HuH-7.5 (cell line): ENCODE measurements at places on chromosomes 5 and 9.

GRCh38 chr5:61386045-61386800, 54.2 kb downstream of the ZSWIM6 start:
- DNase-seq, result no peak

- DNase-seq, result no peak
Observed at GRCh38 chr5:159178978-159179377, 30.4 kb downstream of the RNF145 start.

DNA sequence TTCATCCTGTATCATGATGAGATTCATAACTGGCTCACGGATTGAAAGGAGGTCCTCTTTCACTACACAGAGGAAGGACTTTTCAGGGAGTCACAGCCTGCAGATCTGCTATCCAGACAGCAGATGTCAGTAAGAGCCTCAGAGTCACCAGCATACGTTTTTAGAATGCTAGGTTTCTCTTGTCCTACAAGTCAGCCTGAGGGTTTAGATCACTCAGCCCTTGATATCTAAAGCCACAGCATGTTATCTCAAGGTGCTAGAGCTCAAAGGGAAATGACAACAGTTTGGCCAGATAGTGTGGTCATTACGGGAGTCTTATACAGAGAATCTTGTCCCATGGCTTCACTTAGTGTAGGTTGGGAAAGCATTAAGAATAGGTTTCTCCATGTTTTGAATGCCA, 30.9 kb upstream of the SLC46A2 start:
- DNase-seq, result peak; percentile 19

GRCh38 chr9:136693490-136694162, 6.4 kb upstream of the AGPAT2 start:
- peak; percentile 98 for DNase-seq

DNA sequence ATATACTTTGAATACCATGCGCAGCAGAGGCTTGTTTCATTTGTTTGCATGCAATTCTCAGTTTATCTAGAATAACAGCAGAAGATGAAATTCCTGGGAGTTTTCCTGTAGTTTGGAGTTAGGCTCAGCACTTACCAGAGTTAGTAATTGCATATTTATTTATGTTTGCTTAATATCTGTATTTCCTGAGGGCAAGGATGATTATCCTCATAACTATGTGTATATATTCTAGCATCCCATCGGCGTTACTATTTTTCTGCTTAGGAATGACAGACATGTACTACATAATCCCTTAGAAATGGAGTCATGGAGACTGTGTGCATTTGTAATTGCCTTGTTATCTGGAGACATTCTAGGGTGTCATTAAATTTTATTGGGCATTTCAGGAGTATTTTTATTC, 1184.8 kb downstream of the DTWD2 start:
- no peak for DNase-seq

GRCh38 chr5:17067657-17068392, 131.7 kb upstream of the MYO10 start:
- no peak for DNase-seq

DNA sequence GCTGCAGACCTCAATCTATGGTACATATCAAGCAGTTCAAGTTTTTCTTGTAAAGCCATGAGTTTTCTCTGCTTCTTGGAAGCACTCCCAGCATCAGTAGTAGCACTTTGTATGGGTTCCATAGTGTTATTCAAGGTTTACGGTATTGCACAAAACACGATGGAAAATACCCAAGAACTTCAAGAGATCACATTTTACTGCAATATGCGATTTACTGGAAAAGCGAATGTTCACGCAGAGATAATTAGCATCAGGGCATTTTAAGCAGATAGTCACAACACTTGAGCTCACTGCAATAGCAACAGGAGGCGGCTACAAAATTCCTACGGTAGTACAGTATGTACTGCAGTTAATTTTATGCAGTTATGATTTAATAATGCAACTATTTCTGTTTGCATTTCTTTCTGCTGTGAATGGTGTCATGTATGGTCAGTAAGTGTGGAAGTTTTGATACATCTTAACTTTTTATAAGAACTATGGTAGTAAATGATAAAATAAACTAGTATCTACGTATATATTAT, 200.8 kb downstream of the SMARCA2 start:
- no peak for DNase-seq

- no peak for DNase-seq
Observed at GRCh38 chr5:137392261-137392660, 106.9 kb downstream of the SPOCK1 start.

DNA sequence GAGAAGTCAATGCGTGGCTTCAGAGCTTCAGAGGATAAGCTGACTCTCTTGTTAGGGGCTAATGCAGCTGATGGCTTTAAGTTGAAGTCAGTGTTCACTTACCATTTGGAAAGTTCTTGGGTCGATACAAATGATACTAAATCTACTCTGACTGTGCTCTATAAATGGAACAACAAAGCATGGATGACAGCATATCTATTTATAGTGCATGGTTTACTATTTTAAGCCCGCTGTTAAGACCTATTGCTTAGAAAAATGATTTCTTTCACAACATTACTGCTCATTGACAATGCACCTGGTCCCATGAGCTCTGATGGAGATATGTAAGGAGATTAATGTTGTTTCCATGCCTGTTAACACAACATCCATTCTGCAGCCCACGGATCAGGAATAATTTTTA, 435.7 kb downstream of the MAT2B start:
- DNase-seq, result no peak

DNA sequence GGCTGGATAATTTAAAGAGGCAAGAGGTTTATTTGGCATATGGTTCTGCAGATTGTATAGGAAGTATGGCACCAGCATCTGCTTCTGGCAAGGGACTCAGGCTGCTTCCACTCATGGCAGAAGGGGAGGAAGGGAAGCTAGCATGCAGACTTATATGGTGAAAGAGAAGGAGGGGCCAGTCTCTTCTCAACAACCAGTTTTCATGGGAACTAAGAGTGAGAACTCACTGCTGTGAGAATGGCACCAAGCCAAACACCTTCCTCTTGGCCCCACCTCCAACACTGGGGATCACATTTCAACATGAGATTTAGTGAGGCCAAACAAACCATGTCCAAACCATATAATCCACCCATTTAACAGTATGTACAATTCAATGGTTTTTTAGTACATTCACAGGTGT, 113.3 kb upstream of the SHB start:
- no peak for DNase-seq

DNA sequence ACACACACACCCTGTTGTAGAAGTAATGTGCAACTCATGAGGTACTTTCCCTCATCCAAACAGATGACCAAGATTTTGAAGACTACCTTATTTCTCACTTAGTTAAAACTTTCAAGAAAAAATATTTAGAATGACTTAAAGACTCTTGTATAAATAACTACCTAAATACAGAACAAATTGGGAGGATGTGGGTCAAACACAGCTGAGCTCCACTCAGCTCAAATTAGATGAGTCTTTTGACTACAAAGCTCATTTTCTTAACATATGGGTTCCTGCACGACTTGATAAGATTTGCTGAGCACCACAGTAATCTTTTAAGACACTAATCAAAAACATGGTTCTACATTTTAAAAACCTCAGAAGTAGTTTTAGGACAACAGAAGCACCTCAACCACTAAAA, 8.9 kb downstream of the MTX3 start:
- no peak for DNase-seq

DNA sequence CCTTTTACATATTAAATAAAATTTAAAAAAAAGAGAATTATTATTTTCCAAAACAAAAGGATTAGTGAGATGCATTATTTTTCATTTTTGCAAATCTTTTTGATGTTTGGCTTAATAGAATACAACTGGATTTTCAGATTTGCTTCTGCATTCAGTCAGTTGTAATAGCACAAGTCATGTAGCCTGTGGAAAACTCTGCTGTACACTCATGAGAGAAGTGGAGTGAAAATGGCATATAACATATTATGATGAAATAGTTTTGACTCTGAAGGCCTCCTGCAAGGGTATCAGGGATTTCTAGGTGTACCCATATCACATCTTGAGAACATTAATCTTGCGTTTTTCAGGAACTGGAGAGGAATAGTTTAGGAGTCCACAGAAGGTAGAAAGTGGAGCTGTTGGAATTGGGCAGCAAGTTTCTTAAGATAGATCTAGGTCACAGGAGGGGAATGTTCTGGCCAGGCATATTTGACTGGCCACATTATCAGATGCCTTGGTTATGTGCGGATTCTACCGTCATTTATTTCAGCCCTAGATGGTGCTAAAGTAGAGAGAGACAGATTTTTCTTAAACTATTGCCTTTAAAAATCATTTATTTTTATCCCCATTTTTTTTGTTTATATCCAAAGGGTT, 16.4 kb downstream of the LNPEP start:
- DNase-seq, result no peak

DNA sequence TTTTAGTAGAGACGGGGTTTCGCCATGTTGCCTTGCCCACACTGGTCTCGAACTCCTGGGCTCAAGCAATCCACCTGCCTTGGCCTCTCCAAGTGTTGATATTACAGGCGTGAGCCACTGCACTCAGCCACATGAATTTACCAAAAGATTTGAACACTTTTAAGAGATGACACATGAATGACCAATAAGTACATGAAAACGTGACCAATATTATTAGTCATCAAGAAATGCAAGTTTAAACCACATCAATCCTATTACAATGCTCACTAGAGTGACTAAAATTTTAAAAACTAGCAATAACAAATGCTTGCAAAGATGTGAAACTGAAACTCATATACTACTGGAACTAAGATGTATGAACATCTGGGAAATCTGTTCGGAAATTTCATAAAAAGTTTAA, 54.3 kb downstream of the NR6A1 start:
- no peak for DNase-seq

DNA sequence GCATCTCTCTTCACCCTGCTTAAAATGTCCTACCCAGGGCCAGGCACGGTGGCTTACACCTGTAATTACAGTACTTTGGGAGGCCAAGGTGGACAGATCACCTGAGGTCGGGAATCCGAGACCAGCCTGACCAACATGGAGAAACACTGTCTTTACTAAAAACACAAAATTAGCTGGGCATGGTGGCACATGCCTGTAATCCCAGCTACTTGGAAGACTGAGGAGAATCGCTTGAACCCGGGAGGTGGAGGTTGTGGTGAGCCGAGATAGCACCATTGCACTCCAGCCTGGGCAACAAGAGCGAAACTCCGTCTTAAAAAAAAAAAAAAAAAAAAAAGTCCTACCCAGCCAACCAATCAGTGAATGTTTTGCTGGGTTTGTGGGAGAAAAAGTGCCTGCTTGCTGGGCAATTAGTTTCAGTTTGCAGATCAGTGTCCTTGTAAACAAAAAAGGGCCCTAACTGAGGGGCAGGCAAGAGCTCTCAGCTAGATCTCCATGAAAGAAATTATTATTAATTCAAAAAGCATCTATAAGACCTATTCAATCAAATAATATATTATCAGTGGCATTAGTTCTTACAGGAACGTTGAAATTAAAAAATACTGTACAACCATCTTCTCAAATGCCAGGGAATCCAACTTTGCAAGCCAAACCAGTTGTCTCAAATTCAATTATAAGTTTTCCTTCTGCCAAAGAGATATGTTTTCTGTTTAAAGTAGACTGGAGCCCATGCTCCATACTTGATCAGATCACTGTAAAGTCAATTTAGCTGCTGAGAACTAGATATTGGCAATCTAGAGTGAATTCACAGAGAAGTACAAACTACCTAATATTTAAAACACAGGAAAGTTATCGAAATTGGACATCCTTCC, 3.9 kb downstream of the MEGF9 start:
- DNase-seq, result peak; percentile 42

GRCh38 chr5:91190314-91190690, 192.8 kb downstream of the ARRDC3 start:
- DNase-seq, result no peak

DNA sequence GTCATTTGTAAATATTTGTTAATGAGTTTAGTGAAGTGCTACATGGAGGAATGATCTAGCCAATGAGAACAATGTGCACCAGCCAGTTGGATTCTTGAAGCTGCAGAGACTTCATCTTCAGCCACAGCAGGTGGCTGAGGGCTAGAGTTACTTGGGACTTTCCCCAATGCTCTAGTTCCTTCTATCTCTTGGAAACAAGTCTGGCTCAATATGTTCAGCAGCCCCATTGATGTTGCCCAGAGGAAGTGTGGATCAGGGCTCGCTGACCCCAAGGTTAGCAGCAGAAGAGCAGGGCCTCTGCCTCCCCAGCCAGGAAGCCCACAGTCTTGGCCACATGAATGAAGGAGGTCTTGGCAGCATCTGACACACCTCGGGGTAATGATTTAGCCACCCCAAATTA, 117.5 kb downstream of the SLC1A3 start:
- DNase-seq, result no peak

DNA sequence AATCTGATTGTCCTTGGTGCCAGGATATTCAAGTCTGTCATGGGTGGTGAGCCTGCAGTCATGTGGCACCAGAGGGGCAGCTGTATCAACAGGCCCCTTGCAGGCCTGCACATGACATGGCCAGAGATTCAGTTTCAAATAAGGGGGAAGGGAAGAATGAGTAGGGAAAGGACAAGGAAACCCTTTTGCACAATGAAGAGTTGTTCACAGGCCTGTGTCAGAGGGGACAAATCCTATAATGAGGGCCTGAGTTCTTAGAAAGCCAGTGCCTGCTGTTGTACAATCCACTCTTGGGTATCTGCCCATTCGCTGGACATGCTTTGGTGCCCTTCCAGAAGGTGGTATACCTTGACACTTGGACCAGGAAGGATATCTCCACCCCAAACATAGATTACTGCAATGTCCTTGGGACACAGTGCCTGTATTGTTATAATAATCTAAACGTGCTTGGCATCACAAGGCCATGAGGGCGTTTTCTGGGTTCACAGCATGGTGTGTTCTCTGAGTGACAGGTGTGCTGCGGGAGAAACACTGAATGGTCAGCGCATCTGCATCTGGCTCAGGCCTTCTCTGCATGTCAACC, 1.9 kb upstream of the TMEM171 start:
- DNase-seq, result no peak

GRCh38 chr9:128629136-128629535, 27.5 kb downstream of the DYNC2I2 start:
- no peak for DNase-seq
